Ureter (tissue), 1 donor: ENCODE measurements at places on chromosomes 7 and 10. TPM values are rescaled to one million over a fixed set of nuclear protein-coding genes. Genes with fewer than 3 reads are reported as not detected.

Gene TMEM236
- 0.49 TPM for total RNA-seq

GRCh38 chr7:123719197-123719721 is 29.5 kb downstream of the WASL start:
- no peak for DNase-seq

- no peak for DNase-seq
Measured at GRCh38 chr10:64484811-64485330, 963.7 kb downstream of the REEP3 start.

DNA sequence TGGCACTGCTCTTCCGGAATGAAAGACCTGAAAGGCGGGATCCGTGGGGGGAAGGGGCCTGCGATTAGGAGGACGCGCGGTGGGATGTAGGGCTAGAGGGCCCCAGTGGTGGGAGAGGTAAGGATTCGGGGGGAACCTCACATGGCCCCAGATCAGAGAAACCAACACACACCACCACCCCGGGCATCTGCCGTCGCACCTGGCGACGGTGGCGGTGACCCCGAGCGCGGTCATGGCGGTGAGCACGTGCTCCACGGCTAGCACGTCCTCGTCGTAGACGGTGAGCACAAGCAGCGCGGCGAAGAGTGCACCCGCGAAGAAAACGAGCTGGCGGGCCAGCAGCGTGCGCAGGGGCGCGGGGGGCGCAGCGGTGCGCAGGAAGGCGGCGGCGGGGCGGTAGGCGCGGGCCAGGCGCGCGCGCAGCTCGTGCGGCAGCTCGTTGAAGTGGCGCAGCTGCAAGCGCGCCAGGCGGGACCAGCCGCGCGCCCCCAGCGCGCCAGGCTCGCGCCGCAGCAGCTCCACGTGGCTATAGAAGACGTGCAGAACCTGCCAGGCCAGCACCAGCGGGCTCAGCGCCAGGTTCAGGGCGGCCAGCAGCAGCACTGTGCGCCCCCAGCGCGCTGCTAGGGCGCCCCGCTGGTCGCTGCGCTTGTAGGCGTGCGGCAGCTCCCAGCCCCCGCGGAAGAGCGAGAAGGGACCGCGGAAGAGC is 5.7 kb downstream of the ATG9B start:
- DNase-seq, result no peak

Gene DKK1
- 22.5 TPM for total RNA-seq

Gene NEURL1
- total RNA-seq, result 1.2 TPM

Gene LMOD2
- total RNA-seq, result 0.47 TPM

DNA sequence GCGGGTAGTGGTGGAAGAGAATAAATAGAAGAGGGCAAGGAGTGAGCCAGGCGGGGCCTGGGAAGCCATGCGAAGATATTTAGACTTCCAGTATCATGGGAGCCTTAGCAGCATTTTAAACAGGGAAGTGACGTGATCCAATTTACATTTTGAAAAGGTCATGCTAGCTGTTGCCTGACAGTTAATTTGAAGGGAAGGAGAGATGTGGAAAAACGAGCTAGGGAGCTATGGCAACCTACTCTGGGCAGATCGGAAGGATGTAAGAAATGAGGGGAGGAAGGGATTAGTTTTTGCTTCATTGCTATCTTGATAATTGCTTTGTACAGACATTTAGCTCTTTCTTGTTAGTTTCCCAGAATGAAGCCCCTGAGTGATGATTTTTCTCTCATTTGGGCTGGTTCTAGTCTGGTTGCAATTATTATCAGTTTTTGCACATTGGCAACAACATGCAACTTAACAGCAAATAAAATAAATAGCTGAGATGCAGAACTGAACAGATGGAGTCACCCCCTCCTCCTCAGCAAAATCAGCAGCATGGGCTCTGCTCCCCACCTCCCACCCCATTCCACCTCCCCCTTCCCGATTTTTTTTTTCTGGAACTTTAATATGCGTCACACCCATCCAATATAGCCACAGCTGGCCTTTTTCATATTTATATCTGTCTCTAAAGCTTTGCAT is 13.0 kb upstream of the CALU start:
- DNase-seq, result no peak
